ENCODE measurements at places on chromosomes 2 and 18. TPM values are rescaled to one million over a fixed set of nuclear protein-coding genes. Genes with fewer than 3 reads are reported as not detected.

The ALPG gene
- total RNA-seq = not detected

The PREB gene
- 38.7 TPM for total RNA-seq

The SCTR gene
- total RNA-seq = 93.8 TPM

The ABHD1 gene
- total RNA-seq = 0.47 TPM

The SLC23A3 gene
- 0.16 TPM for total RNA-seq

The KIAA1328 gene
- 2.3 TPM for total RNA-seq

The ALKAL2 gene
- total RNA-seq = 33.4 TPM

The PDCD1 gene
- total RNA-seq = 0.29 TPM

The KIF5C gene
- 4.0 TPM for total RNA-seq

The POTEI gene
- total RNA-seq = 0.09 TPM

The APCDD1 gene
- 26.0 TPM for total RNA-seq

The IMPACT gene
- 23.7 TPM for total RNA-seq

The LRATD1 gene
- 3.1 TPM for total RNA-seq

The DHX57 gene
- total RNA-seq = 9.4 TPM

The SPEG gene
- 3.5 TPM for total RNA-seq

Measured in pancreas (tissue), 10 donors.